ENCODE measurements at places on chromosomes 1 and 21.

DNA sequence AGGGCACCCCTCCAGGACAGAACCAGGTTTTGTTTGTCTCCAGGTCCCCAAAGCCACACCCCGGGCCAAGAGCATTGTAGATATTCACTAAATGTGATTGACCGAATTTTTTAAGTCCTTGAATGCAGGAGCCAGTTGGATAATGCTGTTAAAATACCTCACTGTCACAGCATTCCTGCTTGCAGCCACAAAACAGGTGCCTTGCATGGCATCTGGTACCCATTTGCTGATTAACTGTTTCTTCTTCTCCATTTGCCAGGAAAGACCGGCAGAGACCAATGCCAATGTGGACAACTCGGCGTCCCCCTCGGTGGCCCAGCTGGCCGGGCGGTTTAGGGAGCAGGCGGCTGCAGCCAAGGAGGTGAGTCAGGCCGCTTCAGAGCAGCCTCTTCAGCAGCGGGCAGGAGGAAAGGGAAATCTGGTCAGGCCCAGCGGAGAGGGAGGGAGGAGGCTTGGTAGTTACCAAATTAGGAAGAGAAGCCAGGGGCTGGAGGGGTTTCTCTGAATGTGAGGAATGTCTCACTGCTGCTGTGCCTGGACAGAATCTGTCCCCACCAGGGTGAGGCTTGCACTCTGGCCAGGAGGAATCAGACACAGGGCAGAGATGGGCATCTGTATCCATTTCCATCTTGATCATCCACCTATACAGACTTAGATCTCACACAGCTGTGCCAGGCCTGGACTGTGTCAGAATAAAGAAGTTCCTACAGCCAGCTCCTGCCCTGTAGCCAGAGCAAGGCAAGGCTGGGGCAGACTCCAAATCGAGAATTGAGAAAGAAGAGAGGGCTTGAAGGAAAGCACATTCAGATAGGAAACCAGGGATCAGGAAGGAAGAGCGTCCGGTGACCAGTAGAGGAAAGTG lies 37.9 kb upstream of the MPZL1 start:
- no peak for DNase-seq

DNA sequence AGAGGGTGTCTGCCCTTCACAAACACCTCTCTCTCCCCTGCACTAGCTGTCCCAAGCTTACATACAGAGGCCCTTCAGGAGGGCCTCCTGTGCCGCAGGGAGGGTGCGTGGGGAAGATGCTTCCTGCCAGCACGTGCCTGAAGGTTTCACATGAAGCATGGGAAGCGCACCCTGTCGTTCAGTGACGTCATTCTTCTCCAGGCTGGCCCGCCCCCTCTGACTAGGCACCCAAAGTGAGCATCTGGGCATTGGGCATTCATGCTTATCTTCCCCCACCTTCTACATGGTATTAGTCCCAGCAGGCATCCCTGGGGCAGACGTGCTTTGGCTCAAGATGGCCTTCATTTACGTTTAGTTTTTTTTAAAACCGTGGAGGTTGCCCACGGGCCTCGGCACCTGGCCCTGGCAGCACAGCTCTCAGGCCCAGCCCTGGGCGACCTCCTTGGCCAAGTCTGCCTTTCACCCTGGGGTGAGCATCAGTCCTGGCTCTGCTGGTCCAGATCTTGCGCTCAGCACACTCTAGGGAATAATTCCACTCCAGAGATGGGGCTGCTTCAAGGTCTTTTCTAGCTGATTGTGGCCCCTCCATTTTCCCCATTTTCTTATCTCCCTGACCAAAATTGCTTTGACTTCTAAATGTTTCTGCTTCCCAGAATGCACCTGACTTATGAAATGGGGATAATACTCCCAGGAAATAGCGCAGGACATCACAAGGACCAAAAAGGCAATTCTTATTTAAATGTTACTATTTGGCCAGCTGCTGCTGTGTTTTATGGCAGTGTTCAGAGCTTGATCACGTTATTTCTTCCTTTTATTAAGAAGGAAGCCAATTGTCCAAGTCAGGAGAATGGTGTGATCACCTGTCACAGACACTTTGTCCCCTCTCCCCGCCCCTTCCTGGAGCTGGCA lies 6.1 kb downstream of the NPPA start:
- peak; percentile 87 for DNase-seq

DNA sequence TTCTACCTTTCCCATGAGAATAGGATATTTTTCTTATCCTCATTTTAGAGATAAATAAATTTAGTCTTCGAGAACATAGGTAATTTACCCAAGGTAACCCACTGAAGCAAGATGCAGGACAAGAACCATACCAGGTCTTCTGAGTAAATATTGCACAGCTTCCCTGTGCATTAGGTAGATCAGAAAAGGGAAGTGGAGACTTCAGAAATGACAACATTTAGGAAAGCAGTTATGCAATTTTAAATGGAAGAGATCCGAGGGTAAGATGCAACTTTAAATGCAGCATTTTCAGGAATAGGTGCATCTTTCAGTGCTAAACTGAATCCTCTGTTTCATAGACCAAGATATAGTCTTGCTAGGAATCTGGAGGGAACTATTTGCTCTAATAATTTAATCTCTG lies 206.4 kb upstream of the SGIP1 start:
- no peak for DNase-seq

- DNase-seq, result no peak
Measured at GRCh38 chr1:227774051-227774731, 39.0 kb downstream of the SNAP47 start.

DNA sequence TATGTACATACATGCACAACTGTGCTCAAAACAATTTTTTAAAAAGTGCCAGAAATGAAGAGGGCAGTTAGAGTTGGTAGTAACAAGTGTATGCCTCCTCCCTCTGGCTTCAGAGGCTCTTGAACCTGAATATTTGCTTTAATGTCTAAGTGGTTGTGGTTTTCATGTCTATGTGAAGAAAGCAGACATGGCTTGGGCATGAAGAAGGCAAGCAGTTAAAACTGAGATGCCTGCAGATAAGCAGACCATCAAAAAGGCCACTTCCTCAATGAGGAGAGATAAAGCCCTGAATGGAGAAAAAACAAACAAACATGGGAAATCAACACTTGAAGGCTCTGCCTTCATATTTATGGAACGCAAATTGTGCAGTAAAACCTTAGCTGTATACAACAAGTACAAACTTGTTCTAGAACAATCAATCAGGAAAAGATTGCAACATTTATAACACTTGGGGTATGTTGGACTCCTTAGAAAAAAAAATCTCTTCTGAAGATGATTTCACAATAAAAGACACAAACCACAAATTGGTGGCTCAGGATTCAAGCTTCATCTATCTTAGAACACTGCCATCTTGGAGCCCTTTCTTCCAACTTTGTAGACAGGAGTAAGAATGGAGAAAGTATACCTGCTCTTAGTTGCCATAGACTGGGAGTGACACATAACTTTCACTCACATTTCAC lies 52.7 kb upstream of the PLA2G4A start:
- no peak for DNase-seq

- no peak for DNase-seq
Measured at GRCh38 chr21:25501996-25502665, 105.2 kb downstream of the MRPL39 start.

DNA sequence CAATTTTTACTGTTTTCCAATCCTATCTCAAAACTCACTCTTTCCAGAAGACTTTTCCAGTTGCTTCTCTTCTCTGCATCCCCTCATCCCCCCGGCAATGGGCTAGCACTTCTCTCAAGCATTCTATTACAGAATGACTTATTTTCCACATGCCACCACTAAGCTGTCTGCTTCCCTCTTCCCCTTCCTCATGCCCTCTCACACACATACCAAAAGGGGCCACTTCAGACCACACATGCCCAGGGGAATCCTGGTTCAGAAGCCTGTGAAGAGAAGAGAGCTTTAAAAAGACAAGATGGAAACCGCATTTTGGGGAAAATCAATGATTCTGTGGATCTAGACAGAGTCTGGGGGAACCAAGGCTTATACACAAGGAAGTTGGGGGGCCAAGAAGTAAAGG lies 8.4 kb upstream of the LORICRIN start:
- DNase-seq, result no peak

DNA sequence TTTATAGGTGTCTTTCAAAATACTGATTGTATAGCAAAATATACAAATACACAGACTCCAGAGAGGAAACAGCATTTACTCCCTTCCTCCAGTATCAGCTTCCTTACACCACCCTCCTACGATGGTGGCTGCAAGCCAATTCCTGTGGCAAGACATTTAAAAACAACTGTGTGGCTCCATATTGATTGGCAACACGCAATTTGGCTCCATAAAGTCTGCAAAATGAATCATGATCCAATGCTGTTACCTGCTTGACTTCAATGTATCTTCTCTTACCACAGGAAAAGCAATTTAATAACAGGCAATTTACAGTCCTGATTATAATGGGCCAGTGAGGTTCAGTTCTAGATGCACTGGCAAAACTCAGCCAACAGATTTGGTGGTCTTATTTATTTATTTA lies 19.7 kb upstream of the ATP6V1G3 start:
- no peak for DNase-seq

- peak; percentile 98 for DNase-seq
Measured at GRCh38 chr1:167273027-167273800, 52.5 kb downstream of the POU2F1 start.

- DNase-seq, result no peak
Measured at GRCh38 chr1:180787628-180788307, 124.9 kb upstream of the KIAA1614 start.

GRCh38 chr1:151993084-151993733 lies 450 bp downstream of the S100A10 start:
- DNase-seq, result peak; percentile 44

DNA sequence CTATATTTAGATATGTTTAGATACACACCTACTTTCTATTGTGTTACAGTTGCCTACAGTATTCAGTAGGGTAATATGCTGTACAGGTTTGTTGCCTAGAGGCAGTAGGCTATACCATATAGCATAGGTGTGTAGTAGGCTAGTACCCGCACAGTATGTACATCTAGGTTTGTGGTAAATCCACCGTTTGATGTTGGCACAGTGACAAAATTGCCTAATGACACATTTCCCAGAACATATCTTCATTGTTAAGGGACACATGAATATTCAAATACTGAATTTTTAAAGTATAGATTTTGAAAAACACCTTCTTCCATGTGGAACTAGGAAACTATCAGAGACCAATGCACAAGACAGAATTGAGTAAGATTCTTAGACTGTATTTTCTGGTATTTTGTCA lies 22.6 kb upstream of the PDC start:
- DNase-seq, result no peak

DNA sequence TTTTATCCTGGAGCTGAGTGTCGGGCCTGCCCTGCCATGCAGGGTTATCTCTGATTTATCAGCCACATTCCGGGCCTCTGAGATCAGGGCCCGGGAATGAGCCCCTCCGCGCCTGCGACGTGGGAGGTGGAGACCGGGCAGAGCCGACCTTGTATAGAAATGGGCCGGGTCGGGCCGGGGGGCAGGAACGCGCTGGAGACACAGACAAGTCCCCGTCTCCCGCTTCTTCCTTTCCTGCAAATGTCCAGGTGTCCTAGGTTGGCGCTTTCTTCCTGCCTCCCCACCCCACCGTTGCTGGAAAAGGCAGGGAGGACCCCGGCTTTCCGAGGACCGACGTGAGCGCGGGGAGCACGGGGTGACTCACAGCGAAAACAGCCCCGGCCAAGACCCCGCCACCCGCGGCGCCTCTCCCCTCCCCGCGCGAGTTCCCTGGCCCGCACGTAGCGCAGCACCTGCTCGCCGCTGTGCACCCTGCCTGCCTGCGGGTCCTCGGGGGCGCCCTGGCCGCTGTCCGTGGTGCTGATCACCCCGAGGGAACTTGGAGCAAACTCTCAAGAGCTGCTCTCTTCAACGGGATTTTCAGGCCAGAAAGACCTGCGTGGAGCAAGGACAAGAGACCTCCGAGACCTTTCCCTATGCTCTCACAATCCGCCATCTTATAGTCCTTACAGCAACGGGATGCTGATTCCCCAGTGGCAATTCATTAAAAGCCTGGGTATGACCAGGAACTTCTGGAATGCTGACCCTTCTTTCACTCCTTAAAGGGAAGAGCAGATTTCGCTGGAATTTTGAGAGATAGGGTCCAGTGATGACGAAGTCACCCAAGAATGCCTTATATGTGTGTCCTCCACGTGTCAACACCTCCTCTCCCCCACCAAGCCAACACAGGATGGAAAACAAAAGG lies 475 bp upstream of the NPPB start:
- DNase-seq, result peak; percentile 22

GRCh38 chr1:153658400-153659174 lies at the start of gene SNAPIN:
Gene SNAPIN, plus strand, starts transcription at chr1:153658703. Its CDS starts 41 bp downstream, at chr1:153658744.
- DNase-seq, result peak; percentile 95

GRCh38 chr1:88552226-88552625 lies 131.8 kb upstream of the PKN2 start:
- peak; percentile 50 for DNase-seq

- peak; percentile 68 for DNase-seq
Measured at GRCh38 chr1:226223786-226224244, 351 bp downstream of the MIXL1 start.

- DNase-seq, result no peak
Measured at GRCh38 chr1:60111118-60111517, 37.5 kb upstream of the C1orf87 start.

- DNase-seq, result no peak
Measured at GRCh38 chr1:41659159-41659495, 174.6 kb upstream of the EDN2 start.

- no peak for DNase-seq
Measured at GRCh38 chr1:116912846-116913245, 3.1 kb downstream of the PTGFRN start.

GRCh38 chr1:41573785-41574713 lies 89.6 kb upstream of the EDN2 start:
- peak; percentile 91 for DNase-seq

GRCh38 chr21:43297989-43298388 lies 128.9 kb downstream of the SIK1 start:
- DNase-seq, result no peak

- DNase-seq, result no peak
Measured at GRCh38 chr1:43804569-43804968, 97.2 kb downstream of the ST3GAL3 start.

DNA sequence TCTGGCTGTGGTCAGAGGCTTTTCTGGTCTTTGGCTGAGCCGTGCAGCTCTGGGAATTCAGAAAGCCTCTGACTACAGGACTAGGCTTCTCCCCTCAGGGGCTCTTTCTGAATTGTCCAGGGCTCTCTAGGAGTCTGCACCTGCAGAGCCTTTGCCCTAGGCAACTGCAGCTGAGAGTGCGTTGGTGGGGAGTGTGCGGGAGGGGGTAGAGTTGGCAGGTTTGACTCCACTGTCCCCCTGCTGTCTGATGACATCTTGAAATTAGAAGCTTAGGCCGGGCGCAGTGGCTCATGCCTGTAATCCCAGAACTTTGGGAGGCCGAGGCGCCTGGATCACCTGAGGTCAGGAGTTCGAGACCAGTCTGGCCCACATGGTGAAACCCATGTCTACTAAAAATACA lies 32.9 kb downstream of the KIAA1614 start:
- DNase-seq, result no peak

Data from NCI-H82 (cell line).